MCF 10A (cell line): ENCODE measurements at places on chromosomes 13 and 19. TPM values are rescaled to one million over a fixed set of nuclear protein-coding genes. Genes with fewer than 3 reads are reported as not detected.
A peak's percentile ranks its signal among the peaks of the same experiment; 100 is the strongest.

DNA sequence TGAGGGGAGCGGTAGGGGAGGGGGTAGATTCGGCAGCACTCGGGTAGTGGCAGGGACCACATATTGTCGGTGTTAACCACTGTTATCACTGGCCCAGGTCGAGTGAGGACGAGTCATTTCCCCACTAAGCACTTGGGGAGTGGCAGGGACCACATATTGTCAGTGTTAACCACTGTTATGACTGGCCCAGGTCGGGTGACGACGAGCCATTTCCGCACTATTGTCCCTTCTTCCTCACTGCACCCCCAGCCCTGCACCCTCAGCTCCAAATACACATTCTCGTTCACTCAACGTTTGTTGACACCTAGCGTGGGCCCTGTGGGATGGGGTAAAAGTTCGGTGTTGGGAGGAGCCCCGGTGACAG is 467 bp upstream of the CLN5 start:
- peaks cover 25% of the 10 kb centered on the region for H3K4me1 ChIP-seq
- DNase-seq: no peak
- peaks cover 9% of the 10 kb centered on the region for H3K27me3 ChIP-seq
- peaks cover 11% of the 10 kb centered on the region for H3K36me3 ChIP-seq
- peak overlapping the region; percentile 93 for H3K4me3 ChIP-seq

GRCh38 chr13:77267362-77267761 is 59.5 kb downstream of the MYCBP2 start:
- no peak overlapping the region for H3K27ac ChIP-seq
- peaks cover 48% of the 10 kb centered on the region for H3K36me3 ChIP-seq
- DNase-seq: no peak
- H3K27me3 ChIP-seq: no peaks in the 10 kb centered on the region
- no peak overlapping the region for H3K4me3 ChIP-seq

GRCh38 chr19:42403586-42403985 is 13.5 kb upstream of the CNFN start:
- no peak for DNase-seq
- peaks cover 19% of the 10 kb centered on the region for H3K4me1 ChIP-seq
- no peaks in the 10 kb centered on the region for H3K27me3 ChIP-seq
- peaks cover 34% of the 10 kb centered on the region for H3K36me3 ChIP-seq

Gene TNNI3
- 0.89 TPM in 1 of 2 replicates, not detected in the other for total RNA-seq
